ENCODE measurements at places on chromosomes 13 and 19.

- DNase-seq, result no peak
These were observed 846.9 kb upstream of the MIR17HG start for GRCh38 chr13:90500569-90500968.

DNA sequence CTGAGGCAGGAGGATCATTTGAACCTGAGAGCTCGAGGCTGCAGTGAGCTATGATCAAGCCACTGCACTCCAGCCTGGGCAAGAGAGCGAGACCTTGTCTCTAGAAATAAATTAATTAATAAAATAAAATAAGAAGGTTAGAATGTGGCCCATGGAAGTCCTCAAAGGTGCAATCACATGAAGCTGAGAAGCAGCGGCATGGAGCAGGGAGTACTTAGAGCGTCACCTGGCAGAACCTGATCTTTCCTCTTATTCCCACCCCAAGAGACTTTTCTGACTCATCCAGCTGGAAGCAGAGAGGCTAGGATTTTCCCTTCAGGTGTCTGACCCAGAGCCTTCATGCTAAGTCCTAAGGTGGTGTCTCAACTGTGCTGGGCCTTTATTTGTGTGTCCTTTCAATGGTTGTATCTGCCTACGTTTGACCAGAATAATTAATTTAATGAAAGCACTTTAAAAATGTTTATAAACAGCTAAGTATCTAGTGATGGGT lies 8.9 kb upstream of the MRPS31 start:
- no peak for DNase-seq

GRCh38 chr13:45143346-45143751 lies 23.0 kb downstream of the GTF2F2 start:
- no peak for DNase-seq

GRCh38 chr13:102877303-102877702 lies 31.5 kb downstream of the ERCC5 start:
- no peak for DNase-seq

DNA sequence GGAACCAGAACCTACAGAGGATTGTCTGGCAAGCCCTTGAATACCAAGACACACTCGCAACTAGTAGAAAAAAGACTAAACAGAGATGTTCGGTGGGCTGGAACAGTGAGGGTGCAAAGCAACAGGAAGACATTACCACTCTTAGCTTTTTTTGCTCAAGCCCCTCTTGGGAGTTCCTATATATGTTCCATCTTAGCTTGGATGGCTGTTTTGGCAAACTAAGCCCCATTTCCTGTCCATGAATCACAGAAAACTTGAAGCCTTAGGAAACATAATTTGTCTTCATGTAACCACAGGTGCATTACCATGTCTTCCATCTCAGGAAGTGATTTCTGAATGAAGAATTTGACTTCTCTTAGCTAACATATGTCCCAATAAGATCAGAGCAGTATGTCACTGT lies 446.3 kb downstream of the OLFM4 start:
- DNase-seq, result no peak

DNA sequence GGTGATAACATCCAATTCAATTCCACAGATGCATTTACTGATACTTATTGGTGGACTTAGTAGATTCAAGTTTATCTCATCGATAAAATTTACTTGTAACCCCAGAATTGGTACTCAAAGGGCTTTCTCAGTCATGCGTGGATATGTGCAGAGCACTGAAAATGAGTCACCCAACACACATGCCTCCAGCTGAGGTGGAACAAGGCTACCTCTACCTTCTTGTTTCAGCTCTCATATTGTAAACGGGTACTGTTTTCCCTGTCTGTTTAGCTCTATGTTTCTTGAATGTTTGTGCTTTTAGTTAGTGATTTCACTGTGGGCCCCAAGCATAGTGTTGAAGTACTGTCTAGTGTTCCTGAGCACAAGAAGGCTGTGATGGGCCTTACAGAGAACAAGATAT lies 1.5 kb downstream of the LRRC63 start:
- DNase-seq, result no peak

GRCh38 chr13:56356690-56357089 lies 784.0 kb upstream of the PRR20A start:
- DNase-seq, result no peak

- peak; percentile 80 for DNase-seq
These were observed at the start of gene MIDN for GRCh38 chr19:1248139-1248785. Gene MIDN, plus strand, starts transcription at chr19:1248583. Its CDS starts 1,714 bp downstream, at chr19:1250297.

DNA sequence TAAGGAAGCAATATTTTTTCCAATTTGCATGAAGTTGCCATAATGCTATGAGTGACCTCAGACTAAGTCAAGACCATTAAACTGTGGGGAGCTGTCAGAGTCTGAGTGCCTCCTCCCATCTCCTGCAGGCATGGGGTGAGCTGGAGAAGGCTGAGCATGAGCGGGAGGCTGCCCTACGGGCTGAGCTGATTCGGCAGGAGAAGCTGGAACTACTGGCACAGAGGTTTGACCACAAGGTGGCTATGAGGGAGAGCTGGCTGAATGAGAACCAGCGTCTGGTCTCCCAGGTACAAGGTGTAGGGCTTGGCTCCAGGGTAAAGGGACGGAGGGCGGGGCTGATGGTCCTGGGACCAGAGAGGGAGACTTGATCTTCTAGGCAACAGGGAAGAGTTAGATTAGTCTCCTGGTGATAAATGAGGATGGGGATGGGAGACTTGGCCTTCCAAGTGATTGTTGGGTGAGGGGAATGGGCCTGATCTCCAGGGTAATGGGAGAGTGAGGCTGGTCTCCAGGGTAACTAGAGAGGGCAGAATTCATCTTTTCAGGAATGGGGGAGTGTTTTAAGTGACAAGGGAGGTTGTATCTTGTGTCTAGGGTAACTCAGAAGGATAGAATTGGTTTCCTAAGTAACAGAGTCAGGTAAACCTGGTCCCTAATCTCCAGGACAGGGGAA lies 36.0 kb downstream of the SPTBN4 start:
- no peak for DNase-seq

- DNase-seq, result peak; percentile 74
These were observed 337 bp upstream of the FXYD7 start for GRCh38 chr19:35142606-35143230.

- DNase-seq, result no peak
These were observed 62.2 kb downstream of the CCNE1 start for GRCh38 chr19:29873801-29874575.

DNA sequence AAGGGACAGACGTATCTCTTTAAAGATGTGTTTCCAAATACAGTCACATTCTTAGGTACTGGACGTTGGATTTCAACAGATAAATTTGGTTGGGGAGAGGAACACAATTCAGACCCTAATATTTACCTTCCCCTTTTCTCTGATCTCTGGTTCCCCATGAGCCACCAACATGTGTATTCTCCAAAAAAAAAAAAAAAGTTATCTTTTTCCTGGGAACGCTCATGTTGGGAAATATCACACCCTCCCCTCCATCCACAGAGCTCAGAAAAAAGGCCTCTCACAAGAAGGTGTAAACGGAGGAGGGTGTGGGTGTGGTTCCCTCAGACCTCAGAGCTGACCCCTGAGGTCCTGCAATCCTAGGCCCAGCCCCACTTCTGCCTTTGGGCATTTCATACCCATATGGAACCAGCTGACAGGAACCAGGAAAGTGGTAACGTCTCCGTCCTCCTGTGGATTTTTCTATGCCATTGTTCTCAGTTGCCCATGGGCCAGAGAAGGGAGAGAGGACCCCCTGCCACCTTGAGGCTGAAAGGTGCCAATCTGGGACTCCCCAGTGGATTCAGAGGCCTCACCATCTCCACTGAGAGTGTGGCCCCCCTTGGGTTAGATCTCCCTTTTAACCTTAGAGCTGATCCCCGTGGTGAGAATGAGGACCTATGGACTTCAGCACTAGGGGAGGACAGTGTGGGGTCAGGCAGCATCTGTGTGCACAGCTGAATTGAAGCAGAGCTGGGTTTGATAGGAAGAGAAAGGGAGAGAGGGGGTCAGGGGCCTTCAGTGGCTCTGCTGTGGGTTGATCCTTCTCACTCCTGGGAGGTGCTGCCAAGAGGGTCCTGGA lies 8.4 kb upstream of the SIGLEC12 start:
- no peak for DNase-seq

Data from stimulated activated CD4-positive, alpha-beta T cell treated with anti-CD3 and anti-CD28 coated beads, Interleukin-15, amount 100 ng/mL, for 24 hours (primary cell).